ENCODE measurements at places on chromosomes 13 and 19.

DNA sequence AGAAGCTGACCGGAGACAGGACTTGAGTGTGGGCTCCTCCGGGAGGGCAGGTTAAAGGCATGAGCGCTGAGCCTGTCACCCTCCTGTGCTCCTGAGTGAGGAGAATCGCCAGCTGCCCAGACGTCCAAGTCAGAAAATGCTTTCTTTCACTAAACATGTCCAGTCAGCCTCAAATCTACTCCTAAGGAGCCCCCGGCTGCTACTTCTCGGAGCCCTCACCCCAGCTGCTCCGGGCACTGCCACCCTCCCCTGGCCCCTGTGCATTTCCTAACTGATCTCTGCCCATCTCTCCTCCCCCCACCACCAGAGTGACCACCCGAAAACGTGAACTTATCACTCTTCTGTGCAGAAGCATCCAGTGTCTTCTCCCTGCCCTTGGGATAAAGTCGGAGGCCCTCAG, 277.5 kb upstream of the SOX1 start:
- DNase-seq, result no peak

- no peak for DNase-seq
Measured at GRCh38 chr19:16297575-16298178, 26.9 kb upstream of the KLF2 start.

GRCh38 chr13:114143806-114144605, 11.6 kb upstream of the RASA3 start:
- no peak for DNase-seq

GRCh38 chr13:39961036-39961435, 305.6 kb downstream of the COG6 start:
- no peak for DNase-seq

All from EH (cell line).